RCC 7860 (cell line): ENCODE measurements at places on chromosomes 16 and 17.
A peak's percentile ranks its signal among the peaks of the same experiment; 100 is the strongest.

DNA sequence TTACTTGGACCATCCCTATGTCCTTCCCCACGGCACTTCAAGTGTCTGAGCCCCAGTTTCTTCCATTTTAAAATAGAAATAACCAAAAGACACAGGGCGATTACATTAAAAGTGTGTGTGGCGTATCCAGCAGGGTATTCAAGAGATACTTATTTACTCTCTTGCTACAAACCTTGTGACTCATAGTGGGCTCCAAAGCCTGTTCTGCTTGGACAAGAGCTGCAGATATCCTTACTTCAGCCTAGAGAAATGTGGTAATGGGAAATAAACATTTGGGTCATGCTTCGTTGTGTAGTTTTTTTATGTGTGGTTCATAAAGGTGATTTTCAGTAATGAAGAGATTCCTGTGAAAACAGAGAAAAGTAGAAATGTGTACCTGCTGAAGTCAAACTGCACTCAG is 288.9 kb upstream of the CDH11 start:
- peak; percentile 18 for DNase-seq

GRCh38 chr16:88121886-88122580 is 170.8 kb downstream of the BANP start:
- DNase-seq: no peak

DNA sequence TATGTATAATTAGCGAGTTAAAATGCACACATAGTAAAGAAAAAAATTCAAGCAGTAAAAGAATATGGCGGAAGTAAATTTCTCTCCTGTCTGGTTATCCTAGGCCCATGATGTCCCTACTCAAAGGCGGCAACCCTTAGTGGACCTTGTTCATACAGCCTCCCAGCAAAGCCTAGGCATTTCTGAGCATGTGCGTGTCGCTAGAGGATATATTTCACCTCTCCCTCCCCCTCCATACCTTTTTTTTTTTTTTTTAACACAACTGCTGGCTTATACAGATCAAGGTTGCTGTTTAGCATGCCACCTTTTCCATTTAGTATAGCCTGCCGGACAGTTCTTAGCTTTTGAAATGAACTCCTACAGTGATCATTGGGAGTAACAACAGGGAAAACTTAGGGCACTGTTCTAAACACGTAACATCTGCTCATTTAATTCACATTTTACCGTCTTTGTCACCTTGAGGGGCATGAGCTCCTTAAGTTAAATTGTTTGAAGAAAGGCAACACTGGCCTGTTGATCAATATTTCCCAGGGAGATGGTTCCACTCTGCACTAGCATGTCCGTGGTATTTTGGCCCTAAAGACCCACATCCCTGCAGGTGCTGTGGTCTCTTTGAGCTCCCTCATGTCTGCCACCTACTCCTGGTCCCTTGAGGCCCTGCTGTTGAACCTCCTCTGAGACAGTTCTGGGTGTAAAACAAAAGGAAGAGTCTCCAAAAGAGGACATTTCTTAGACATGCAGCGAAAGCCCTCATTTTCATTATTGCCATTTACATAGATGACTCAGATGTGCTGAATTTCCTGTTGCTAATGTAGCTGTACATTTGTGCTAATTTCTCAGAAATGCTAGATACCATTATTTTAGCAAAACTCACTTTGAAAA is 4.1 kb upstream of the TNFRSF13B start:
- no peak for DNase-seq

GRCh38 chr16:72609066-72609465 is 437.1 kb upstream of the PMFBP1 start:
- DNase-seq: no peak

- peak; percentile 3 for DNase-seq
Observed at GRCh38 chr16:2033057-2033908, 6.6 kb downstream of the NHERF2 start.

- no peak for DNase-seq
Observed at GRCh38 chr17:15081008-15081407, 184.1 kb downstream of the PMP22 start.

GRCh38 chr17:43402567-43402966 is 3.8 kb downstream of the ARL4D start:
- no peak for DNase-seq

DNA sequence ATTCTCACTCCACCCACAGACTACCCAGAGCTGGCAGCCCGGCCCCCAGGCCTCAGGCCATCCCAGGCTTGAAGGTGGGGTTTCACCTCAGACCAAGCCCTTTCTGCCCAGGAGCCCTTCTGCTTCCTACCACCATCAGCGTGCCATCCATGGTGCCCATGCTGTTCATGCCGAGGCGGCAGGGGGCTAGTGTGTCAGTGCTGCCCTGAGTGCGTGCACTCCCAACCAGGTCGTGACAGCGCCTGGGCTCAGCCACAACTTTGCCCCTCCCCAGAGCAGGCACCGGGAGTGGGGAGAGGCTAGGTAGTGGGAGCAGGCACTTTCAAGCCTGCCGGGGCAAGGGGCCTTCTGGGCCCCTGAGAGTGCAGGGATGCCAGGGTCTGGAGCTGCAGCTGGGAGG is 8.5 kb downstream of the B3GNT9 start:
- DNase-seq: no peak

- DNase-seq: peak; percentile 17
Observed at GRCh38 chr16:89026121-89026612, 49.2 kb upstream of the CBFA2T3 start.
